ENCODE measurements at places on chromosomes 12 and 14. TPM values are rescaled to one million over a fixed set of nuclear protein-coding genes. Genes with fewer than 3 reads are reported as not detected.

SLCO1C1 gene
- not detected for total RNA-seq

GRCh38 chr12:68784015-68784414, 24.0 kb upstream of the MDM2 start:
- no peaks in the 10 kb centered on the region for H3K27me3 ChIP-seq
- no peaks in the 10 kb centered on the region for H3K4me1 ChIP-seq
- no peaks in the 10 kb centered on the region for H3K36me3 ChIP-seq
- H3K4me3 ChIP-seq = no peak overlapping the region

DNA sequence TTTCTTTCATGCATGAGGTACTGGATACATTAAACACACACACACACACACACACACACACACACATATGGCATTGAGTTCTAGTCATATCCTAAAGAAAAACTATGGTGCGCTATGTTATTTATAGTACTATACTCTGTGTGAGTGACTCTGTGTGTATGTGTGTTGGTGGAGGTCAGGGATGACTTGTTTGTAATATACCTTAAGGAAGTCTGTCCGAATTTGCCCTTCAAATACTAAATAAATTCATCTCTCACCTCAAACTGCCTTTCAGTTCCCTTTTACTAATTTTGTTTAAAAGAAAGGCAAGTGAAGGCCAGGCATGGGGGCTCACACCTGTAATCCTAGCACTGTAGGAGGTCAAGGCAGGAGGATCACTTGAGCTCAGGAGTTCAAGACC, 2.1 kb upstream of the AKAP5 start:
- H3K27ac ChIP-seq = no peak overlapping the region
- H3K4me3 ChIP-seq = no peak overlapping the region
- H3K27me3 ChIP-seq = no peaks in the 10 kb centered on the region
- H3K4me1 ChIP-seq = no peaks in the 10 kb centered on the region

INSM2 gene
- total RNA-seq = not detected

PELI2 gene
- total RNA-seq = 16.2 TPM

- no peak overlapping the region for H3K27ac ChIP-seq
- H3K4me3 ChIP-seq = no peak overlapping the region
- no peak for DNase-seq
- H3K36me3 ChIP-seq = peaks cover 5% of the 10 kb centered on the region
- no peaks in the 10 kb centered on the region for H3K4me1 ChIP-seq
- no peaks in the 10 kb centered on the region for H3K27me3 ChIP-seq
Measured at GRCh38 chr14:63504648-63505047, 38.5 kb downstream of the PPP2R5E start.

C12orf54 gene
- total RNA-seq = not detected

DNA sequence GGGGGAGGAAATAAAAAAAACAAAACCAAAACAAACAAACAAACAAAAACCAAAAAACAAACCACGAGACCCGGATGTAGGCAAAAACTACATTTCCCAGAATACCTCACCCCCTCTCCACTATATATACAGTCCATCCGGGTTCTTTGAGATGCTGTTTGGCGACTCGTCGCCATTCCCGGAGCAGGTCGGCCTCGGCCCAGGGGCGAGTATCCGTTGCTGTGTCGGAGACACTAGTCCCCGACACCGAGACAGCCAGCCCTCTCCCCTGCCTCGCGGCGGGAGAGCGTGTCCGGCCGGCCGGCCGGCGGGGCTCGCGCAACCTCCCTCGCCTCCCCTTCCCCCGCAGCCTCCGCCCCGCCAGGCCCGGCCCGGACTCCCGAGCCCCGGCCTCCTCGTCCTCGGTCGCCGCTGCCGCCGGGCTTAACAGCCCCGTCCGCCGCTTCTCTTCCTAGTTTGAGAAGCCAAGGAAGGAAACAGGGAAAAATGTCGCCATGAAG, at the start of gene RNF10:
Gene RNF10, plus strand, starts transcription at position 154 of the 500 bp plus-strand sequence. CDS start 456 bp downstream, outside the sequence.
- no peaks in the 10 kb centered on the region for H3K4me1 ChIP-seq
- H3K27me3 ChIP-seq = no peaks in the 10 kb centered on the region
- peaks cover 16% of the 10 kb centered on the region for H3K36me3 ChIP-seq
- no peak within 1 kb of the TSS for H3K27ac ChIP-seq
- DNase-seq = peak; percentile 86
- H3K4me3 ChIP-seq = peak within 1 kb of the TSS; percentile 94

- H3K4me1 ChIP-seq = 0 out of 2 replicates have a peak, but pooled peaks cover 2% of the 10 kb centered on the region
- no peaks in the 10 kb centered on the region for H3K36me3 ChIP-seq
- peak; percentile 88 for DNase-seq
- no peak overlapping the region for H3K27ac ChIP-seq
Measured at GRCh38 chr12:48815126-48816110, 2.9 kb upstream of the CACNB3 start.

DNA sequence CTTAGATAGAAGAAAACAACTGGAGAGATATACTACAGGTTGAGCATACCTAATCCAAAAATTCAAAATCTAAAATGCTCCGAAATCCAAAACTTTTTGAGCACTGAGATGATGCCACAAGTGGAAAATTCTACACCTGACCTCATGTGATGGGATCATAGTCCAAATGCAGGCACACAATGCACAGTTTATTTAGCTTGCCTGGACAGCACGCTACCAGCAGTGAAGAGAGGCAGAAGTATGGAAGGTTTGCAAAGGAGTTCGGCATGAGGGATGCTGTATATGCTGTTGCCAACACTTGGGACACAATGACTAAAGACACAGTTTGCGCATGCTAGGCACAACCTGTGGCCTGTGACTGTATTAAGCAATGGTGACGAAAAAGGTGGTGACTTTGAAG, 58.1 kb upstream of the CAND1 start:
- H3K36me3 ChIP-seq = no peaks in the 10 kb centered on the region
- H3K4me3 ChIP-seq = no peak overlapping the region
- no peaks in the 10 kb centered on the region for H3K27me3 ChIP-seq
- H3K4me1 ChIP-seq = no peaks in the 10 kb centered on the region
- no peak overlapping the region for H3K27ac ChIP-seq

REM2 gene
- total RNA-seq = 1.4 TPM

LRRK2 gene
- 0.17 TPM for total RNA-seq

DNA sequence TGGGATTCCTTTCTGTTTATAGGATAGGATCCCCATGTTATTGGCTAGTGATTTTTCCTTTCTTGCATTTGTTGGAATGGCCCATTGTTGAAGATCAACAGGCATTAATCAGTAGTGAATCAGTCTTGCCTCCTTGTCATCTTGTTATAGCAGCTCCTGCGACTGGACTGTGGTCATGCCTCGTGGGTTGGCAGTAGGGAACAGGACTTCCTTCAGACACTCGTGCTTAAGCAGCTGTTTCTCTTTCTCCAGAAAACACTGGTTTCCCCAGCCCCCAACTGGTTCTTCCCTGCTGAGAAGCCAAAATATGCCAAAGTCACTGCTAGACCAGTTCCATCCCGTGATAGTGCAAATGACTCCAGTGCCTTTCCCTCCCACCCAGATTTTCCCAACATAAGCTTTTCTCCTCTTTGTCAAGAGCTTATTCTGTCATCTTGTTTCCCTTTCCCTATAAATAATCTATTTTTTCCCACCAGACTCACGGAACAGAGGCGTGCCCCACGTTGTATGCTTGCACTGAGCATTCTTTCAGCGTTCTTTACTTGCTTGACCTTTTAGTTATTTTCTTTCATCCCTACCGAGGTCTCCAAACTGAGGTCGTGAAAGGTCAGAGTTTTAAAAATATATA, 83.5 kb downstream of the SAMD4A start:
- H3K27me3 ChIP-seq = no peaks in the 10 kb centered on the region
- H3K27ac ChIP-seq = no peak overlapping the region
- peaks cover 23% of the 10 kb centered on the region for H3K4me1 ChIP-seq
- no peak for DNase-seq
- no peaks in the 10 kb centered on the region for H3K36me3 ChIP-seq

- H3K27me3 ChIP-seq = no peaks in the 10 kb centered on the region
- no peak overlapping the region for H3K4me3 ChIP-seq
- no peak for DNase-seq
- no peak overlapping the region for H3K27ac ChIP-seq
- peaks cover 5% of the 10 kb centered on the region for H3K36me3 ChIP-seq
Measured at GRCh38 chr12:43501703-43502102, 50.3 kb downstream of the ADAMTS20 start.

BIN2 gene
- total RNA-seq = not detected

- no peak overlapping the region for H3K27ac ChIP-seq
- no peaks in the 10 kb centered on the region for H3K27me3 ChIP-seq
- no peak for DNase-seq
- no peak overlapping the region for H3K4me3 ChIP-seq
Measured at GRCh38 chr14:89924268-89924667, 30.3 kb downstream of the EFCAB11 start.

FAM186B gene
- 0.46 TPM for total RNA-seq

JPH4 gene
- 6.7 TPM for total RNA-seq

DBX2 gene
- total RNA-seq = not detected

SLC10A1 gene
- total RNA-seq = not detected

DNA sequence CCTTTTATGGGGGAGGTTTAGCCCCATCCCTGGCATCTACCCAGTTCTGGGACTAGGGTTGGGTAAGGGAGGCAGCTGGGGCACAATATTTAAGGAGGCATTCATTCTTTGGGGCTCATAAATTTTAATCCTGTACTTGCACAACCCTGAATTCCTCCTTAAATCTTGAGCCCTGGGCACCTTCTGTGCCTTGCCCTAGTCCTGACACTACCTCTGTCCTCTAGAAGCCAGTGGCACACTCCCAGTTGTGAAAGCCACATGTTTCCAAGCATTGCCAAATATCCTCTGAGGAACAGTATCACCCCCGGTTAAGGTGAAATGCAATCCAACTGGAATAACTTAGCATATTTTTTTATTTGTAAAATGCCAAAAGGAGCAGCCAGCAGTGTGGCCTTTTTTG, 36.6 kb downstream of the SLC16A7 start:
- DNase-seq = no peak
- no peaks in the 10 kb centered on the region for H3K36me3 ChIP-seq
- H3K27me3 ChIP-seq = no peaks in the 10 kb centered on the region
- no peaks in the 10 kb centered on the region for H3K4me1 ChIP-seq
- H3K27ac ChIP-seq = no peak overlapping the region
- no peak overlapping the region for H3K4me3 ChIP-seq

B3GNT4 gene
- total RNA-seq = 1.0 TPM

DNA sequence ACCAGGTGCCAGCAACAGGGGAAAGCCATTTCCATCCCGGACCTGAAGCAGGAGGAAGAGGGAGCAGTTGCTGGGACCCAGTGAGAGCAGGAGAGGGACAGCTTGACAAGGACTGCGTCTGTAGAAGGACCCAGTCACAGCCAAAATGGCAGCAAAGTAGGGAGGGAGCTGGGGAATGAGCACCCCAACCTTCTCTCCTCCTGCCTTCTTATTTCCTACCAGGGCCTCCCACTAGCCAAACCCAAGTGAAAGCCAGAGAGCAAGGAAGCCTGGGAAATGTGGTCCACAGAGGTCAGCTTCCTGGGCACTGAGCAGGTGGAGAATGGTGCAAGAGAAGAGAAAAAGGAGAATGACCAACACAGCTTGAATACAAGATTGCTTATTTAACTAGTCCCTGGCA, 108.5 kb upstream of the MYL2 start:
- no peaks in the 10 kb centered on the region for H3K27me3 ChIP-seq
- no peak overlapping the region for H3K27ac ChIP-seq
- DNase-seq = no peak
- H3K4me1 ChIP-seq = no peaks in the 10 kb centered on the region
- H3K36me3 ChIP-seq = no peaks in the 10 kb centered on the region
- peak overlapping the region; percentile 24 for H3K4me3 ChIP-seq

FGF6 gene
- not detected for total RNA-seq

BATF gene
- not detected for total RNA-seq

DNA sequence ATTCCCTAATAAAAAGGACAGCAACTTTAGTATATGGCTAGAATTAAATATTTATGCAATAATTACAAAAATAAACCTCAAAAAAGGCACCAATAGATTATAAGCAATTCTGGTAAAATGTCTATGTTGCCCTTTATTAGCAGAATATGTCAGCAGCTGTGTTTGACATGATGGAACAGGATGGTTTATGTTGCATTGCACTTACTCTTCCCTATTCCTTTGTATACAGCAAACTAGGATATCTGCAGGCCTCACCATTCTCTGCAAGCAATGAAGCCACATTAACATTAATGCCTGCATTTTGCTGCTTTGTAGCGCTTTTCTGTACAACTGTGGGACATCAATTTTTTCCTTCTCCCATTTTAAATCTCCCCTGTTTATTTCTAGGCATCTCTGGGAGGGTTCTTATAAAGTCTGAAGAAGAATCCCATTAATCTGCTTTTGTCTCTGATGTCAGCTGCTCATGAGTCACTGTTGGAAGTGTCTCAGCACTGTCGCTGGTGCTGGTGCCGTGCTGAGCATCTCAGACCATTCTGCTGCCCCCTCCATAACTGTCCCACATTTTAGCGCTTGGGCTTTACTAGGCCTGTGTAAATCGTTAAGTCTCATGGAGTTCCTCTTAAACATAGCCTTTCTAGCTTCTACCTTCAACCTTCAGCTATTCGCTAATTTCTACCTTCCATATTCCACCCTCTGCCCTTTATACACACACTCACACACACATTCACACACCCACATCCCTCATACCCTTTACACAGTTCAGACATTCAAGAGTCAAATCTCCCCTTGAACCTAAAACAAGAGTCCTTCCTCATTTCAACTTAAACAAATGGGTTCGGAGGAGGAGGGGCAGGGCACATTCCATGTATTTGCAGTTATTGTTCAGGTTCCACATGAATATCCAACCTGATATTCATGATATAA, 64.4 kb upstream of the TRHDE start:
- H3K4me3 ChIP-seq = no peak overlapping the region
- H3K36me3 ChIP-seq = no peaks in the 10 kb centered on the region
- H3K4me1 ChIP-seq = peaks cover 4% of the 10 kb centered on the region
- no peak for DNase-seq
- H3K27me3 ChIP-seq = no peaks in the 10 kb centered on the region

- DNase-seq = no peak
- H3K36me3 ChIP-seq = peaks cover 30% of the 10 kb centered on the region
- H3K4me1 ChIP-seq = peaks cover 10% of the 10 kb centered on the region
- H3K4me3 ChIP-seq = no peak overlapping the region
- H3K27me3 ChIP-seq = no peaks in the 10 kb centered on the region
Measured at GRCh38 chr12:62647586-62647985, 181.0 kb downstream of the MON2 start.

DNA sequence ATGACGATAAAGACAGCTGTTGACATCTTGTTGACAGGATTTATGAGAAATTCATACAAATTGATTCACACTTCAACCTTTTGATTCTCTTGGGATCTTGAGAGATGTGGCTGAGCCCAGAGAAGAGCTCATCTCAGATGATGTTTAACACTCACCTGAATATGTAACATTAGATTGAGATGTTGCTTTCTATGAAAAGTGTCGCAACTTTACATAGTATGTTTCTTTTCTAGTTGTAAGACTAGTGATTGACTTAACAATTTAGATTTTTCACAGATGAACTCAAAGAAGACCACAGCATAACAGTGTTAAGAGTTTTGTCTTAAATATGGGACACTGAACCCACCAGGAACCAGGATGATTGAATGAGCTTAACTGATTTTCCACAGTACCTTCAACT, 40.6 kb upstream of the P2RX7 start:
- H3K27me3 ChIP-seq = no peaks in the 10 kb centered on the region
- no peak overlapping the region for H3K27ac ChIP-seq

DNA sequence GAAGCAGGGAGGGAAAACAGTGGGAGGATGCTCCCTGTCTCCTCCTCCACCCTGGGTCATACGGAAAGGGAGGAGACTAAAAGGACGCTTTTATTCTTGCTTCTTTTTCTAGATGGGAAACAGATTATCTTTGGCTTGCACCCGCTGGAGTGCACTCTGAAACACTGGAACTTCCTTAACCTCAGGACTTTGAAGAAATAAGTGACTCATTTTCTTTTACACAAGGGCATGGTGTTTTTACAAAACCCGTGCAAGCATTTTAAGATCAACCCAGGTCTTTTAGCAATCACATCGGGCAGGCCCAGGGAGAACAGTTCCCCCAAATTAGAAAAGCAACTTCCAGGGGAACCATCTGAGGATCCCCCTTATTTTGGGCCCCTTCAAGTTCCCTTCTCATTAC, 80.9 kb upstream of the TSPAN11 start:
- H3K4me3 ChIP-seq = no peak overlapping the region
- DNase-seq = peak; percentile 3

RNASE3 gene
- not detected for total RNA-seq
